ENCODE measurements at places on chromosomes 1 and 21. TPM values are rescaled to one million over a fixed set of nuclear protein-coding genes. Genes with fewer than 3 reads are reported as not detected.

DNA sequence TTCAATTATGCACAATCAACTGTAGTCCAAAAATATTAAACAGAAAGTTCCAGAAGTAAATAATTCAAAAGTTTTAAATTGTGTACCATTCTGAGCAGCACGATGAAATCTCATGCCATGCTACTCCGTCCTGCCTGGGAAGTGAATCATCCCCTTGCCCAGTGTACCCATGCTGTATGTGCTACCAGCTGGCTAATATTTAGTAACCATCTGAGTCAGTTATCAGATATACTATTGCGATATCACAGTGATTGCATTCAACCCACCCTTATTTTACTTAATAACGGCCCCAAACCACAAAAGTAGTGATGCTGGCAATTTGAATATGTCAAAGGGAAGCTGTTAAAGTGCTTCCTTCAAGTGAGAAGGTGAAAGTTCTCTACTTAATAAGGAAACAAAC, 56.2 kb downstream of the EVI5 start:
- no peaks in the 10 kb centered on the region for H3K27me3 ChIP-seq
- peaks cover 3% of the 10 kb centered on the region for H3K4me1 ChIP-seq
- no peak overlapping the region for H3K27ac ChIP-seq

Gene RIMS3
- total RNA-seq = 16.5 TPM

- peaks cover 3% of the 10 kb centered on the region for H3K36me3 ChIP-seq
- no peak overlapping the region for H3K4me3 ChIP-seq
- H3K27me3 ChIP-seq = no peaks in the 10 kb centered on the region
Observed at GRCh38 chr21:35274923-35275322, 225.8 kb upstream of the RUNX1 start.

DNA sequence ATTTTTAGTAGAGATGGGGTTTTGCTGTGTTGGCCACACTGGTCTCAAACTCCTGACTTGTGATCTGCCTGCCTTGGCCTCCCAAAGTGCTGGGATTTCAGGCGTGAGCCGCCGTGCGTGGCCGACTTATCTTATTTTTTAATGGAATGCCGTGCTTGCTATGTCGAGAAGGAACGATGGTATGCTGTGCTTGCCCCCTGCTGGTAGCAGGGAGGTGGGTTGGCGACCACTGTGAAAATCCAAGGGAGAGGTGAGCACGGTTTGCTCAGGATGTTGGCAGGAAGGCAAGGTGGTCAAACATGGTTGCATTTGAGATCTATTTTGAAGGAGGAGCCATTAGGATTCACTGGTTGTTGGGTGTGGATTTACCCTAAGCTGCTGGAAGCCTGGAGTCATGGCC, 45.8 kb upstream of the RCC2 start:
- no peaks in the 10 kb centered on the region for H3K36me3 ChIP-seq
- no peak for DNase-seq
- H3K27me3 ChIP-seq = peaks cover 11% of the 10 kb centered on the region

GRCh38 chr1:33191731-33192275, 10.0 kb upstream of the TRIM62 start:
- no peaks in the 10 kb centered on the region for H3K36me3 ChIP-seq
- DNase-seq = no peak
- no peaks in the 10 kb centered on the region for H3K4me1 ChIP-seq
- no peak overlapping the region for H3K27ac ChIP-seq
- peaks cover 22% of the 10 kb centered on the region for H3K27me3 ChIP-seq
- no peak overlapping the region for H3K4me3 ChIP-seq

- no peak overlapping the region for H3K4me3 ChIP-seq
- DNase-seq = no peak
- no peak overlapping the region for H3K27ac ChIP-seq
- peaks cover 70% of the 10 kb centered on the region for H3K36me3 ChIP-seq
Observed at GRCh38 chr1:203017061-203017460, 9.2 kb upstream of the PPFIA4 start.

DNA sequence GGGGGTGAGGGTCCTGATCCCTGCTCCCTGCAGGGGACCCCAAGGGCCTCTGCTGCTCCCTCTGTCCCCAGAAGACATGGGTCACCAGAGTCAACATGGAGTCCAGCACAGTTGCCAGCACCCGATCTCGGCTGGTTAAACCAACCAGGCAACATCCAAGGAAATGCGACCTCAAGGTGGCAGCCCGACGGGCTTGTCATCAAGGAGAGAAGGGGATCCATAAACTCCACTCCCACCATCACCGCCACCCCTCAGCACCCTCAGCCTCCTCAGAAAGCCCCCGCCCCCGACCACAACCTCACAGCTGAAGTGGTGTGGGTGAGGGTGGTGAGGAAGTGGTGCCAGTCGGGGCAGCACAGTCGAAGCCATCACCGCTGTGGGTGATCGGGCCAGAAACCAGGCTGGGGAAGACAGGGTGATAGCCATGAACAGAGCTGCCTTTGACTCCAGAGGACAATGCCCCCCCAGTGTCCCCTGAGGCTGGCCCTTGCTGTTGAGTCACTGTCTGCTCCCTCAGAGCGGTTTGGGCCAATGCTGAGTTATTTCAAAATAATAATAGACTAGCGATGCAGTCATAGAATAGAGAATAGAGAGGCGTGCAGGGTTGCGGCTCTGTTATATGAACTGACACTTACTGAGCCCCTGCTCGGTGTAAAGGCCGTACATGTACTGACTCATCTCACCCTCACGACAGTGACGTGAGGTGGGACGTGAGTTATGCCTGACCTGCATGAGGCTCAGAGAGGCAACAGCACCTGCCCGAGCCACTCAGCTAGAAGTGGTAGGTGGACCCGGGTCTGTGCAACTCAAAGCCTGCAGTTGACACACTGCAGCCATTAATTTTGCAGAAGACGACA, 88.7 kb upstream of the IFFO2 start:
- H3K4me3 ChIP-seq = no peak overlapping the region
- no peak overlapping the region for H3K27ac ChIP-seq
- peaks cover 16% of the 10 kb centered on the region for H3K27me3 ChIP-seq
- no peaks in the 10 kb centered on the region for H3K36me3 ChIP-seq

Gene CLCNKB
- 0.34 TPM for total RNA-seq

GRCh38 chr1:206987873-206988272, 17.6 kb upstream of the FCAMR start:
- no peak for DNase-seq
- no peak overlapping the region for H3K27ac ChIP-seq
- no peaks in the 10 kb centered on the region for H3K36me3 ChIP-seq
- peaks cover 62% of the 10 kb centered on the region for H3K27me3 ChIP-seq
- H3K4me3 ChIP-seq = no peak overlapping the region
- no peaks in the 10 kb centered on the region for H3K4me1 ChIP-seq

- no peak overlapping the region for H3K4me3 ChIP-seq
- no peak for DNase-seq
- no peaks in the 10 kb centered on the region for H3K27me3 ChIP-seq
- no peaks in the 10 kb centered on the region for H3K36me3 ChIP-seq
- peaks cover 25% of the 10 kb centered on the region for H3K4me1 ChIP-seq
Observed at GRCh38 chr1:181037386-181037785, 3.6 kb downstream of the MR1 start.

- no peak for DNase-seq
- peaks cover 40% of the 10 kb centered on the region for H3K36me3 ChIP-seq
- H3K27ac ChIP-seq = no peak overlapping the region
Observed at GRCh38 chr21:34852448-34852847, 183.7 kb downstream of the CLIC6 start.

Gene GPR52
- 0.54 TPM for total RNA-seq

- no peaks in the 10 kb centered on the region for H3K4me1 ChIP-seq
- H3K27me3 ChIP-seq = peaks cover 16% of the 10 kb centered on the region
- no peak for DNase-seq
- H3K36me3 ChIP-seq = no peaks in the 10 kb centered on the region
- no peak overlapping the region for H3K4me3 ChIP-seq
Observed at GRCh38 chr1:157431751-157432150, 120.6 kb downstream of the FCRL5 start.

DNA sequence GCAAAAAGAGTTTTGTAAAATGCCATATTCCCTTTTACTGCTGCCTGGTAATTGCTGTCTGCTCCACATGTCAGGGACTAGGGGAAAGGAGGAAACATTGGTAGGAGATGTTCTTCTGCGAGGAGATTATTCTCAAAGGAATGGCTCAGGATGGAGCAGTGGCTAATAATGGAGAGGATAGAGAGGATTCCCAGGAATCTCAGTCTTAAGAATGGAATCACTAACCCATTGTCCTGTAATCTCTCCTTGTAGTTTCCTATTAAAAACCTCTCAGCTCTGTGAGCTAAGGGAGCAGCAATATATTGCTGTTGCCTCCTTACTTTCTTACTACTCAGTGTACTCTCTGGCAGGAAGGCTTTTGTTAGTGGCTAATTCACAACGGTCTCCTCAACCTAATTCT, 175.4 kb downstream of the HS2ST1 start:
- peaks cover 6% of the 10 kb centered on the region for H3K4me1 ChIP-seq
- no peaks in the 10 kb centered on the region for H3K27me3 ChIP-seq
- H3K36me3 ChIP-seq = no peaks in the 10 kb centered on the region

GRCh38 chr1:58288624-58289142, 257.8 kb downstream of the OMA1 start:
- no peaks in the 10 kb centered on the region for H3K4me1 ChIP-seq
- no peak overlapping the region for H3K4me3 ChIP-seq
- no peaks in the 10 kb centered on the region for H3K27me3 ChIP-seq
- H3K27ac ChIP-seq = no peak overlapping the region
- no peak for DNase-seq
- no peaks in the 10 kb centered on the region for H3K36me3 ChIP-seq

DNA sequence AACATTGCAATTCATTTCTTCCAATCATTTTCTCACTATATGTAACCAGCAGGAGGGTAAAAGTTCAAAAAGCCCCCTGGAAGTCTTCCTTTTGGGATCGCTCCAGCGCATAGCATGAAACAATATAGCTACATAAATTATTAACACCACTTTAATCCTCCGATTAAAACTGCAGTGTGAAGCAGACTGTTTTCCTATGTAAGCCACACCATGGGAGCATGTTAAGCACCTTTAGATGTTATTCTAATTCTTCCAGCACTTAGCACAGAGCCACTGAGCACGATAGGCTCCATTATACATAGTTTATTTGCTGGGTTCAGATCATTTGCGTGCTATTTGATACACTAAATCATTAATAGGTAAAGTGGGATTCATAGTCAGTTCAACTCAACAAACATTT, 18.4 kb upstream of the GADD45A start:
- H3K36me3 ChIP-seq = no peaks in the 10 kb centered on the region
- H3K27ac ChIP-seq = no peak overlapping the region
- no peak for DNase-seq
- H3K4me3 ChIP-seq = no peak overlapping the region

- peaks cover 17% of the 10 kb centered on the region for H3K4me1 ChIP-seq
- no peaks in the 10 kb centered on the region for H3K27me3 ChIP-seq
Observed at GRCh38 chr1:222994511-222995235, 148.4 kb downstream of the TLR5 start.

Gene ERICH3
- not detected for total RNA-seq

GRCh38 chr1:6373961-6374720, 19.4 kb downstream of the ACOT7 start:
- no peak overlapping the region for H3K4me3 ChIP-seq
- no peak for DNase-seq

Gene ZNF678
- total RNA-seq = 6.9 TPM

DNA sequence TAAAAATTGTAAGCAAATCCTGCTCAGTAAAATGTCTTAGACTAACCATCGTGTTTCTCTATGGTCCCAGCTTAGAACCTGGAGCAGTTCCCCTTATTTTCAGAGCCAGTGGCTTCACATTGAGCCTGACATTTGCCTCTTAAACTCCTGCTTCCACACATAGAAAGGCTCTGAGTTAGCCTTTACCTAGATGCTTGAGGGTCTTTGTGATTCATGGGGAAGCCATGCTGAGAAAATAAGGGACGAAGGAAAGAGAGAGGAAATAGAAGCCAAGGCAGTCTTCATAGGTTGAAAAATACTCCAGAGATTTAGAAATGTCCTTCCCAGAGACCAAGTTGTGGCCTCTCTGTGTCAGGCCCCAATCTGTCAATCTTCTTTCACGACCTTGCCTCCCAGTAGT, 16.1 kb upstream of the RBBP5 start:
- no peak for DNase-seq
- H3K36me3 ChIP-seq = no peaks in the 10 kb centered on the region
- H3K27me3 ChIP-seq = no peaks in the 10 kb centered on the region
- no peak overlapping the region for H3K27ac ChIP-seq
- no peak overlapping the region for H3K4me3 ChIP-seq
- H3K4me1 ChIP-seq = peaks cover 12% of the 10 kb centered on the region

DNA sequence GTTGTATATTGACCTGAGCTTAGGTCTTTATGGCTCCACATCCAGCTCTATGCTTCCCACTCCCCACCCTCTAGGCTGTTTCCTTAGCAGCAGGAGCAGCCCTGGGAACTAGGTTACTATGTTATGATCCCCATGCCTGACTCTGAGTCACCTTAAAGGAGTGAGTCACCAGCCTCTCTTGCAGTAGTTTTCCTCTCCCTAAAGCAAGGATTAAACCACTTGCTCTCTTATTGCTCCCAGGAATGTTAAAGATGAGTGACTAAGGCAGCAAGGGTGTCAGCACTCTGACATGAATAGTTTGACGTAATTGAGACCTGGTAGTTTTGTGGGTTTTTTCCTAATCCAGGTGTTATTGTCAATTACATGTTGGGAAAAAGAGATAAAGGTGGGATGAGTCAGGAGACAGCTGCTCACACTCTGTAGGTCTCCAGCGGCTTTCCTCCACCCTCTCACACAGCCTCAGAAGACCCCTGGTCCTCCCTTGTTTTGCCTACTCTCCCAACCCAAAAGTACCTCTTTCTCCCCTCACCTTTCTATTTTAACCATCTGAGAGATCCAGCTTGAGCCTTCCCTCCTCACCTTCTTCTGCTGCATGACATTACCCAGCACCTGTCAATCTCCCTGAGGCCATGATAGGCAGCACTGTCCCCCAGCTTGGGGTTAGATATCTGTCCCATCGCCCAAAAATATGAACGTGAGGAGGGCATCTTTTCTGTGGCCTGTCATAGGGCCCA, 369.1 kb upstream of the VAMP3 start:
- peaks cover 25% of the 10 kb centered on the region for H3K4me1 ChIP-seq
- H3K4me3 ChIP-seq = no peak overlapping the region
- H3K36me3 ChIP-seq = peaks cover 12% of the 10 kb centered on the region
- peak; percentile 84 for DNase-seq

GRCh38 chr1:40842207-40842606, 20.0 kb downstream of the CITED4 start:
- H3K27me3 ChIP-seq = no peaks in the 10 kb centered on the region
- H3K4me1 ChIP-seq = no peaks in the 10 kb centered on the region
- peaks cover 3% of the 10 kb centered on the region for H3K36me3 ChIP-seq
- H3K4me3 ChIP-seq = no peak overlapping the region
- H3K27ac ChIP-seq = no peak overlapping the region

DNA sequence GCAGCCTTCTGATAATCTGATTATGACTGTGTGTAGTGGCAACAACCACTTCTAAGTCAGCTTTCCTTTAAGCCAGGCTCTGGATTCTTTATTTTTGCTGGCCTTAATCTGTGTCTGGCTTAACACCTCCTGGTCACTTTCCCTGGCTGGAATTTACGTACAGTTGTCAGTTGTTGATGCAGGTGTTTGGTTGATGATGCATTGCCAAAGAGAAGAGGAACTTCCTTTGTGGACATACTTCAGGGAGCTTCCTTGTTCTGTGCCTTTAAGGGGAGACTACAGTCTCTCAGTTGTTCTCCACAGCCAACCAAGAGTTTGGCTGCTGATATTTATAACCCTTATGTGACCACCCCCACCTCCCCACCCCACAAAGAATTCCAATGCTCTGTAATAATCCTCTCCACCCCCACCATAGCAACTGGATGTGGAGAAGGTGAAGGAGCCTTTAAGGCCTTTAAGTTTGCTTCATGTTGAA, 96.0 kb upstream of the BMP8A start:
- no peaks in the 10 kb centered on the region for H3K36me3 ChIP-seq
- no peak for DNase-seq
